Melanocyte of skin (primary cell): ENCODE measurements at places on chromosomes 12 and 14. TPM values are rescaled to one million over a fixed set of nuclear protein-coding genes. Genes with fewer than 3 reads are reported as not detected.

The BCL11B gene
- under 0.01 TPM in 1 of 2 replicates, not detected in the other for total RNA-seq

The FLVCR2 gene
- 1.4 and 2.3 TPM in 2 replicates for total RNA-seq

The KRT75 gene
- not detected in 2 replicates for total RNA-seq

The REP15 gene
- total RNA-seq: 1.7 and 3.1 TPM in 2 replicates

The IRAK3 gene
- total RNA-seq: 14.5 and 15.8 TPM in 2 replicates

The SMCO2 gene
- total RNA-seq: not detected in 2 replicates

The NELL2 gene
- not detected in 2 replicates for total RNA-seq

The INSM2 gene
- total RNA-seq: not detected in 2 replicates

The TPPP2 gene
- not detected in 2 replicates for total RNA-seq

The GUCY2C gene
- not detected in 2 replicates for total RNA-seq

The COQ6 gene
- total RNA-seq: 25.1 and 31.3 TPM in 2 replicates

The CCNT1 gene
- 49.0 and 54.4 TPM in 2 replicates for total RNA-seq

The CDK4 gene
- total RNA-seq: 255 and 295 TPM in 2 replicates

The TARBP2 gene
- 75.4 and 79.3 TPM in 2 replicates for total RNA-seq

The TBX3 gene
- total RNA-seq: 0.67 and 1.4 TPM in 2 replicates

The ACOT6 gene
- under 0.01 TPM in 1 of 2 replicates, not detected in the other for total RNA-seq

The TCL1B gene
- not detected in 2 replicates for total RNA-seq

The ITGA7 gene
- 1.3 and 3.9 TPM in 2 replicates for total RNA-seq

The GRIN2B gene
- under 0.01 and 0.73 TPM in 2 replicates for total RNA-seq

The PTGDR gene
- total RNA-seq: not detected in 2 replicates

The RNASE4 gene
- total RNA-seq: 4.3 and 5.4 TPM in 2 replicates

The KLHDC1 gene
- total RNA-seq: 3.4 and 4.0 TPM in 2 replicates

The LDHB gene
- total RNA-seq: 775 and 898 TPM in 2 replicates

The BMAL2 gene
- 1.7 and 2.0 TPM in 2 replicates for total RNA-seq

The CRACR2A gene
- total RNA-seq: 2.1 and 4.4 TPM in 2 replicates

The LMNTD1 gene
- total RNA-seq: under 0.01 TPM in 1 of 2 replicates, not detected in the other

The DYRK2 gene
- total RNA-seq: 20.3 and 24.5 TPM in 2 replicates

The SIX1 gene
- total RNA-seq: under 0.01 TPM in 1 of 2 replicates, not detected in the other

The TESPA1 gene
- total RNA-seq: not detected in 2 replicates

The EFS gene
- total RNA-seq: 2.1 and 2.2 TPM in 2 replicates

The C14orf132 gene
- total RNA-seq: 3.0 and 7.1 TPM in 2 replicates

The MGST1 gene
- 165 and 285 TPM in 2 replicates for total RNA-seq

The DDN gene
- under 0.01 and 0.15 TPM in 2 replicates for total RNA-seq

The SOAT2 gene
- not detected in 2 replicates for total RNA-seq

The PIWIL1 gene
- total RNA-seq: not detected in 2 replicates

The MANSC4 gene
- total RNA-seq: 0.36 TPM in 1 of 2 replicates, not detected in the other

The TAS2R30 gene
- 6.6 and 7.7 TPM in 2 replicates for total RNA-seq

The RARG gene
- 18.9 and 34.9 TPM in 2 replicates for total RNA-seq

The TROAP gene
- 13.8 and 26.8 TPM in 2 replicates for total RNA-seq

The DEPDC4 gene
- total RNA-seq: 1.0 and 1.8 TPM in 2 replicates

The C12orf56 gene
- total RNA-seq: not detected in 2 replicates

The RFX4 gene
- total RNA-seq: 0.15 TPM in 1 of 2 replicates, not detected in the other

The LTB4R gene
- total RNA-seq: 0.73 and 2.1 TPM in 2 replicates

The AP1G2 gene
- total RNA-seq: 27.0 and 29.0 TPM in 2 replicates
